IMR-90 (cell line): ENCODE measurements at places on chromosomes 3 and 15. TPM values are rescaled to one million over a fixed set of nuclear protein-coding genes. Genes with fewer than 3 reads are reported as not detected.

The CHRM5 gene
- under 0.01 TPM in 2 replicates for total RNA-seq

The LYZL4 gene
- not detected in 2 replicates for total RNA-seq

The TCF12 gene
- 123 and 160 TPM in 2 replicates for total RNA-seq

The MRPL47 gene
- total RNA-seq, result 41.4 and 47.2 TPM in 2 replicates

The RTP1 gene
- total RNA-seq, result not detected in 2 replicates

The SPATA12 gene
- total RNA-seq, result under 0.01 TPM in 1 of 2 replicates, not detected in the other

The ADGRG7 gene
- not detected in 2 replicates for total RNA-seq

The SYNPR gene
- total RNA-seq, result not detected in 2 replicates

The SPPL2A gene
- 53.8 and 82.5 TPM in 2 replicates for total RNA-seq

The TRPC1 gene
- 5.9 and 15.6 TPM in 2 replicates for total RNA-seq

The CD80 gene
- not detected in 2 replicates for total RNA-seq

The MYD88 gene
- total RNA-seq, result 9.3 and 10.8 TPM in 2 replicates
